H54 (cell line): ENCODE measurements at places on chromosomes 3 and 15.

GRCh38 chr3:14333621-14334020, 68.8 kb upstream of the SLC6A6 start:
- DNase-seq: no peak

GRCh38 chr15:91234759-91235158, 134.7 kb downstream of the SV2B start:
- DNase-seq: no peak

DNA sequence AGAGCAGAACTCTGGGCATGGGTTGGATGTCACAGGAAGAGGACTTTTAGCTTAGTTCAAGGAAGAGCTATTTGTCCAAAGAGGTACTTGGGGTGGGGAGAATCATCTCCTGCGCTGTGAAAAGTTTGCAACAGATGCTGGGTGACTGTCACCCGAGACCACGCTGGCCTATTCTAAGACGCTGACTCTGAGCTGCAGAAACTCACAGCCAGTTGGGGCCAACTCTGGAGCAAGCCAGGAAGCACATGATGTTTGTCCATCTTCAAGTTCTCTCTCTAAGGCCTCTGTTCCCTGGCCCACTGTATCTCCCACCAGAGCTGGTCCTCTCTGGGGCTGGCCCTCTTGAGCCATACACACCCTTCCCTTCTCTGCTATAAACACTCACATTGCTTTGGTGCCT, 17.9 kb upstream of the CDCP1 start:
- no peak for DNase-seq

- peak; percentile 2 for DNase-seq
Measured at GRCh38 chr3:94862703-94863102, 799.8 kb downstream of the NSUN3 start.

- DNase-seq: peak; percentile 3
Measured at GRCh38 chr15:48266024-48266689, 60.1 kb downstream of the SLC12A1 start.

DNA sequence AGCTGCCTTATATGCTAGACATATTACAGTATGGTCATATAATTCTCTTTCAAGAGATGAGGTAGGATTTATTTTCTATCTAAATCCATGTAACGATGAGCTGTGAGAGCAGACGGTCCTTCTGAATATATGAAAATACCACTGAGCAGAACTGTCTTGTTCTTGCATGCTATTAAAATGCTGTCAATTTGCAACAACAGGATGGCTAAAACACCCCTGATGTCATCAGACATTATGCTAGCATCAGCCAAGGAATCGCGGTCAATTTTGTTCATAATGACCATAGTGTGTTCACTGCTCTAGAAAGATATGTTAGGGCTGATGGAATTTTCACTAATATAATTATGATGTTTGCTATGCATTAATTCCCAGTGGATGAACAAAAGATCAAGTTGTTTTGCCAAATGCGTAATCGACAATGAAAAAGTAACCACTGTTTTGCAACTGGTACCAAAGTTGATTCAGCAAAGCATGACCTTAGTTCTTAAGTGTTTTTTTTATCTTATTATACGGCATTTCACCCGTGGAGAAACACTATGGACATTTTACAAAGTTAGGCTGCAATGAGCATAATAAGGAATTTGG, 765.4 kb upstream of the NR2F2 start:
- no peak for DNase-seq

- DNase-seq: no peak
Measured at GRCh38 chr3:194030372-194030771, 105.6 kb upstream of the HES1 start.

GRCh38 chr15:41806291-41807181, 21.4 kb upstream of the JMJD7 start:
- no peak for DNase-seq

DNA sequence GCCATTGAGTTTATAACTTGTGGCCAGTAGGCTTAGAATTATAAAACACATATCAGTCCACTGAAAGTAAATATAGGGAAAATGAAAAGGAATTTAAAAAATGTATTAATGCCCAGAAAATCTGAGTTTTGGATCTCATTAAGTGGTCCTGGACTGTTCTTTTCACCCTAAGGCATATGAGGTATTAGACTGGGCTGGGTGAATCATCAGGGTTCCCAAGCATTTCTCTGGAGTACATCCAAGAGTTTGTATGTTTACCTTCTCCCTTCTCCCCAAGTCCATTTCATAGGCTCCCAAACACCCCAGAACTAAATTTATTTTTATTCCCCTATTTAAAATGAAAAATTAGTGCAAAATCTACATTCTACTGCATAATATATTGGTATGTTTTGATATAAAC, 31.9 kb upstream of the SPTSSB start:
- no peak for DNase-seq

GRCh38 chr3:169295912-169296570, 367.5 kb downstream of the MECOM start:
- no peak for DNase-seq

GRCh38 chr15:96234109-96234892, 96.2 kb upstream of the NR2F2 start:
- DNase-seq: peak; percentile 14

GRCh38 chr15:96285729-96286254, 44.7 kb upstream of the NR2F2 start:
- DNase-seq: no peak
